Colonic mucosa (tissue), 4 donors: ENCODE measurements at places on chromosomes 16 and 17. TPM values are rescaled to one million over a fixed set of nuclear protein-coding genes. Genes with fewer than 3 reads are reported as not detected.

PRR29 gene
- 0.16 TPM for total RNA-seq

NUPR1 gene
- total RNA-seq: 128 TPM

EVPL gene
- total RNA-seq: 18.8 TPM

ARHGAP44 gene
- 51.5 TPM for total RNA-seq

SSTR5 gene
- 0.37 TPM for total RNA-seq

EXOC3L1 gene
- total RNA-seq: 2.3 TPM

KIF2B gene
- not detected for total RNA-seq

DNA sequence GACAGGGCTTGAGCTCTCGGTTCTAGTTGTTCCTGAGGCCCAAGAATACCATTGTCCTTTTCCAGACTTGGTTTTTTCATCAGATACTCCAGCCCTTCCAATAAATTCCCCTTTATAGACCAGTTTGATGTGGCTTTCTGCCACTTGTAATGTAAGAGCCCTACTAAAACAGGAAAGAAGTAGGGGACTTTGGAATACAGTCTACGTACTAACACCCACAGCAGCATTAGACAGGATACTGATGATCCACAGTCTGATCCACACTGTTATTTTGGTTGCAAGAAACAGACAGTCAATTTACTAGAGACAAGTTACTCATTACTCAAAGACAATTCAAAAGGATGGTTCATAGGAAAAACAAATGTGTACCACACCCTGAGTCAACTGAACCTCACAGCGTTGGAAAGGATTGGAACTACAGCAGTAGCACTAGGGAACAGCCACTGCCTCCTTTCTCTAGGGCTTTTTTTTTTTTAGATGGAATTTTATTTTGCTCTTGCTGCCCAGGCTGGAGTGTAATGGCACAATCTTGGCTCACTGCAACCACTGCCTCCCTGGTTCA lies 45.9 kb upstream of the MED13 start:
- DNase-seq: peak; percentile 47

- DNase-seq: no peak
These were observed 154.2 kb upstream of the GSE1 start for GRCh38 chr16:85458968-85459367.

DNA sequence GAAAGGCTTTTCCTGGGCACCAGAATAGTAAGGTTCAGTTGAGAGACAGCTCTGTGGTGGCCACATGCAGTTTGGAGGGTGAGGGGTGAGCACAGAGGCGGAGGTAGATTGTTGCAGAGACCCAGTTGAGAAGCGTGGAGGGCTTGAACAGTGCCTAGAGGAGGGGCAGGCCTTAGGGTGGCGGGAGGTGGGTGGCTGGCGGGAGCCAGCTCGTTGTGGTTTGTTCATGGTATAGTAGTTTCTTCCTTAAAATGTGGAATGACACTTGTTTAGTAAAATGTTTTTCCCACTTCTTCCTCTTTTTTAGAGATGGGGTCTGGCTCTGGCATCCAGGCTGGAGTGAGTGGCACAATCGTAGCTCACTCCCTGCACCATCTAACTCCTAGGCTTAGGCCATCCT lies 14.2 kb downstream of the USP10 start:
- no peak for DNase-seq

DNA sequence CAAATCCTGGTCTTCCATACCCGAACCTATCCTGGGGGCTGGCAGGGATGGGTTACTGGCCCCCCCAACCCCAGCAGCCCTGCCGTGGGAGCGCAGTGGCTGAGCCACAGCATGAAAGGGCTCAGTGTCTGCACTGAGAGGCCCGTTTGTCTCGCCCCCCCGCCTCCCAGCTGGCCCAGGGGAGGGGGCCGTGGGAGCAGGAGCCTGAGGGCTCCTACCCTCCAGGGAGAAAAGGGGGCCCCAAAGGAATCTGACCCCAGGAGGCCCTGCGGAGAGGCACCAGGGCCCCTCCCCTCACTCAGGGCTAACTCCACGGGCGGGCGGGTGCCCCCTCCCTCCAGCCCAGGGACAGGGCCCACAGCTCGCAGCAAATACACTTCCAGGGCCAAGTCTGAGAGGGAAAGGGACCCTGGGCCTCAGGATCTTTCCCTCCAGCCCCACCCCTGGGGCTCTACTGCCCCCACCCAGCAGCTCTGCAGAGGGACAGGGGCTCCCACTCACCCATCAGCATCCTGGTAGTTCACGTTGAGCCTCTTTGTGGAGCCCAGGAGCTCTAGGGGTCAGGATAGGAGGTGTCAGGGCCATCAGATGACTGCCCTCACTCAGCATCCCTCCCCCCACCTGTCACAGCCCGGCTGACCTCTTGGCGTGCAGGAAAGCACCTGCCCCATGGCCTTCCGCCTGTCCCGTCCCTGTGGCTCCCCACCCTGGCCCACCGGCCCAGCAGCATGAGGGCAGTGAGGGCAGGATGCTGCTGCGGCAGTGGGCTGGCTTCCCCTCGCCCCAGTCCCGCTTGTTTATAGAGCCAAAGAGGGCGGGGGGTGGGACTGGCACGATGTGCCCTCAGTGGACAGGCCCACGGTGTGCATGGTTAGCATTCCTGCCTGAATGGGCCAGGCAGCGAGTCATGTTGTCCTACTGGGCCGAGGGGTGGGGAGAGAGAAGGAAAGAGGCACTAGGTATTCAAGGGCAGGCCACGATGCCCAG lies 7.3 kb downstream of the CASKIN2 start:
- no peak for DNase-seq

DNA sequence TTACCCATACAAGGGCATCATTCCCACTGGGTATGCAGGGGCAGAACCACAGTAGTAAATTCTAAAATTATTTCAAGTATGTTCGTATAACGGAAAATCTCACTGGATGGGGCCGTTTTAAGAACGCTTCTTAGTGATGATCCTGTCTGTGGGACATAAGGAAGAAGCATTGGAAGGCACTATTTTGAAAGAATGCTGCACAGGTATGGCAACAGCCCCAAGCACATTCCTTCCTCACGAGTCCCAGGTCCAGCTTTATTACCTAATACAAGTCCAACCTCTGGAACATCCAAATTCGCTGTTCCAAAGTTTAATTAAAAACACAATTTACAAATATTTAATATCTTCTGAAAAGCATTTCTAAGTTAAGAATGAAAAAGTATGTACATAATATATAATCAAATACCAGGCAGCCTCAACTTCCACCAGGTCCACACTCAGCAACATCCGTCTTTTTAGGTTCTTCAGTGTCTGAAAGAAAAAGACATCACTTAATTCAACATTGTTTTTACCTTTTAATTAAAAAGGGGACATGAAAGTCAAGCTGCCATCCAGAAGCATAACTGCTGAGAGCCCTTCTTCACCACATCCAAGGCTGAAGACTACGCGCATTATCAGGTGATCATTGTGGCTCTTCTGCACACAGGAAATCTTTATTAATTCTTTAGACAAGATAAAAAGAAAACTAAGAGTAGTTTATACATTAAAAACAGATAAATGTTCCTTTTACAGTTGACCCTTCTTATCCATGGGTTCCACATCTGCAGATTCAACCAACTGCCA lies 49.8 kb downstream of the BRD7 start:
- no peak for DNase-seq

DNA sequence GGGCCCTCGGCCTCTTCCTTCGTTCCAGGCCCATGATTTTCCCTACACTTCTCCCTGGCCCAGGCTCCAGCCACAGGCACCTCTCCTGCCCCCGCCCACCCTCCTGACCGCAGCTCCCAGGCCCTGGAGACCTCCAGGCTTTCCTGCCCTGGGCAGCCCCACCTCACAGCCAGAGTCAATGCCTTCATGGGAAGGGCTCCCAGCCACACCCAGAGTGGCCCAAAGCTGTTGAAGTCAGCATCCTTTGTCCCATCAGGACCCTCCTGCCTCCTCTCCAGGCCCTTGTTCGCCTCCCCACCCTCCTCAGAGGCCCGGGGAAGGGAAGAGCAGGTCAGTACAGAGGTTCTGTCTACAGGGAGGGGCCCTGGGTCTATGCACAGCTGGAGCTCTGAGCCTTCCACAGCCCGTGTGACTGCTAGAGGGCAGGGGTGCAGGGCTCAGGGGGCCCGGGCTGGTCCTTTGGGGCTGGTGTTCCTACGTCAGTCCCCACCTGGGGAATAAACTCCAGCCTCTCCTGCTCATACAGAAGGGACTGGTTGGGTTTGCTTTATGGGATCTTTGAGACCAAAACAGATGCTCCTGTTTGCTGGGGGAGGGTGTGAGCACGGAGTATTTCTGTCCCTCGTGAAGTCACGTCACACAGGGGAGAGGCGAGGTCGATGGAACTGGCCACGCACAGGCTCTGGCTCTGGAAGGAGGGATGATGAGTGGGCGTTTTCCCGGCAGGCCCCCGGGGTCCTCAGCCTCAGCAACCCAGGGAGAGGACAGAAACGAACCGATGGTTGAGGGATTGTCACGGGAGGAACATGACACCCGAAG lies 20.3 kb downstream of the TRARG1 start:
- DNase-seq: no peak

DNA sequence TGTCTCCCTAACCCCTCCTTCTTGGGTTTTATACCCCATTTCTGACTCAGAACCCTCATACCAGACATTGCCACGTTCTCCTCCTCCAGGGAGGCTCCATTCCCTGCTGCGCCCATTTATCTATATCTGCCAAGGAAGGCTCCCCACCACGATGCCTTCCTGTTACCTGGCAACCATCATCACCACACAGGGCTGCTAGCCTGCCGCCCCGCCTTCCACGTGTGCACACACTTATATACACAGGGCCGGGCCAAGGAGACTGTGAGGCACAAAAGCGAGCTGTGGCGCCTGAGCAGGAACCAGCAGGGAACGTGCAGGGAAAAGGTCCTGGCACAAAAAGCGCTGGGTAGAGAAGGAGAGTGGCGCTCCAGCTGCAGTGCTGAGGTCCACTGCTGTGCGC lies 261.8 kb downstream of the CBLN1 start:
- DNase-seq: no peak

DNA sequence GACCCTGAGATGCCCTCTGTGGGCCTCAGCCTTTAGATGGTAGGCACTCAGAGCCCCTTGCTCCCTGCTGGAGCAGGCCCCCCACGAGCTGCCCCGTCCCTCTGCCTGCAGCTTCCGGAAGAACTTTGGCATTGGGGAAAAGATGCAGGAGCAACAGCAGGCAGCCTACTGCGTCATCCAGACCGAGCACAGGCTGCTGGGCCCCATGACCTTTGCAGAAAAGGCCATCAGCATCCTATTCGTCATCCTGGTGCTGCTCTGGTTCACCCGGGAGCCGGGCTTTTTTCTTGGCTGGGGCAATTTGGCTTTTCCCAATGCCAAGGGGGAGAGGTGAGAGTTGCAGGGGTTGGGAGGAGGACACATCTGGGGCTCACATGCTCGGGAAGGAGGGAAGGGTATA lies 12.7 kb upstream of the FOXN1 start:
- no peak for DNase-seq

DNA sequence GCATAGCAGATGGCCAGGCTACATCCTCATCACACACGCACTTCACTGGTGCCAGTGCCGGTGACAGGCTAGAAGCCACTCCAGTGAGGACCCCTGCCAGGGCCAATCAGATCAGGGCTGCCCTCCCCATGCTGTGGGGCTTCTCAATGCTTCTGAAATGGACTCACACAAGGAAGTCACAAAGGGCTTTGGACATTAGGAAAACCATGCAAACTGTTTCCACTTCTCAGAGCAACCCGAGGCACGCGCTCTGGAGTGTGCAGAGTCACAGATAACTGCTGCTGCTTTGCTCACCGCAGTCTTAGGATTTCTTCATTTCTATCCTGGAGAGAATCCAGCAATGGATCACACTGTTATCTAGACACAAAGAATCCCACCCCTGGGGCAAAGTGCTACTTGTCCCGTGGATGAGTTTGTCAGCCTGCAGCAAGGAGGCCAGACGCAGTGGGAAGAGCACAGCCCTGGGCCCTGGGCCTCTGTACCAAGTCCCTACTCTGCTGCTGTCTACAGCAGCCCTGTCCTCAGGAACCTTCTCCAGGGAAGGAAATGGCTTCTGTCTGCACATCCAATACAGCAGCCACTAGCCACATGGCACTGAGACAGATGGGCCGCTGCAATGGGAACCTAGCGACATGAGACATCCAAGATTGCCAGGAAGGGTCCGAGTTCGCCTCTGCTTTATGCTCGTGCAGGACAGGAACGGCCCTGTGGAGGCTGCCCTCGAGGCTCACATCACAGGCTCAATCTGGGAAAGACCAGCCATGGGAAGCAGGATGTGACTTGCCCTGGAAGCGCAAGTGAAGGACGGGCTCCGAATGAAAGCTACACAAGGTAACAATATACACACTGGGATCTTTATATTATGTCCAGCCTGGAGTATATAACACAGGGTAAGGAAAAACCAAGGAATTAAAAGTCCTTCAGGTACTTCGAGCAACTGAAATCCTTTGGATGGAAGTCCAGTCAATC lies 169.3 kb downstream of the ZFHX3 start:
- no peak for DNase-seq

DNA sequence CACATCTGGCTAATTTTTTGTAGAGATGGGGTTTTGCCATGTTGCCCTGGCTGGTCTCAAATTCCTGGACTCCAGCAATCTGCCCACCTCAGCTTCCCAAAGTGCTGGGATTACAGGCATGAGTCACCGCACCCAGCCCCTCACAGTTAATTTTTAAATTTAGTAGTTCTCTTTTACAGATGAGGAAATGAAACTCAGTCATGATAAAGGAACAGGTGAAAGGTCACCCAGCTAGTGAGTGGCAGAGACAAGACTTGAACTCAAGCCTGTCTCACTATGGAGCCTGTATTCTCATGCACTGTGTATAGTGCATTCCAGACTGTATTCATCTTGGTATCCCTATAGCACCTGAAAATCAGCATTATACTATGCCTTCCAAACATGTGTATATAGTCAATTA lies 77.1 kb upstream of the WSB1 start:
- no peak for DNase-seq

DNA sequence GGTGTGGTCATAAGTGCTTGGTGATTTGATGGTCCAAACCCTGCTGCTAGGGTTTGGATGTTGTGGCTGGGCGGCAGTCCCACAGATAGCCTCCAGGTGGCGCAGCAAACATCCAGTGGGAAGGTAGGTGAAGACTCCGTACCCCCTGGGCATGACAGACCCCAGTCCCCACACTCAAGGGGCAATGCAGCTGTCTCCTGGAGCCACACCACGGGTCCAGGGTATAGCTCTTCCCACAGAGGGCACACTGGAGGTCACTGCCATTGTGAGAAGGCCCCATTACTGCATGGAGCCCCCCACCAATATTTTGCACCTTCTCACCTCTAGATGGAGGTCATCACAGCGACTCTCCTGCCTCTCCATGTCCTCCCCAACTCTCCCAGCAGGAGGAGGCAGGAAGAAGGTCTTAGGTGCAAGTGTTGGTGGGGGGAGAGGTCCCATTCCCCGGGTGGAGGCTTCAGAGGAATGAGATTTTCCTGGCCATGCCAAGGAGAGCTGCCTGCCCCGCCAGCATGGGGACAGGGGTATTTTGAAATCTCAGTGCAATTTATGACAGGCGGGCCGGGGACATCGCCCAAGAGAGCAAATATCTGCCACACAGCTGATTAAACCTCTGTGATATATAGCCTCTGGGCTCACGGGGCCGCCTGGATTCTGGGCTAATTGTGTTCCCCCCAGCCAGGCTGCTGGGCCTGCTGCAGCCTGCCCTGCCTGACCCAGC lies 17.1 kb upstream of the C17orf113 start:
- DNase-seq: peak; percentile 81

GRCh38 chr16:11051879-11052808 lies 107.8 kb downstream of the CLEC16A start:
- no peak for DNase-seq

- no peak for DNase-seq
These were observed 8.8 kb downstream of the MYCBPAP start for GRCh38 chr17:50517011-50517410.
